Amniotic stem cell (primary cell): ENCODE measurements at places on chromosomes 11 and 22.

GRCh38 chr11:42631220-42631843 lies 680.5 kb upstream of the API5 start:
- DNase-seq = no peak

DNA sequence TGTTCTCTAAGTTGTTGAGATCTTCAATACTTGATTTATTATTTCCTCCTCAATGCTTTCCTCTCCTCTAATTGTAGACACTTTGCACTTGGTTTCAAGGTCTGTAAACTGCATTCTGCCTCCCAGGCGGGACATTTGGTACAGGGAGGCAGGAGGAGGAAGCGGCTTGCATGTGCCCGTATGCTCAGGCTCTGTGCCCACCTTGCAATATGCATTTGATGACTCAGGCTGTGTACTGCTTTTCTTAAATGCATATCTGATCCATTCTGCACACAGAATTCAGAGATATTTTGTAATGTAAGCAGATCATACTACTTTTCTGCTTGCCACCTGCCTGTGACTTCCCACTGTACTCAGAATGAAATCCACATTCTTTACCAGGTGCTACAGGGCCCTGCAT lies 55.0 kb downstream of the FZD4 start:
- DNase-seq = no peak

- no peak for DNase-seq
Measured at GRCh38 chr22:24067587-24068376, 56.7 kb downstream of the CABIN1 start.

DNA sequence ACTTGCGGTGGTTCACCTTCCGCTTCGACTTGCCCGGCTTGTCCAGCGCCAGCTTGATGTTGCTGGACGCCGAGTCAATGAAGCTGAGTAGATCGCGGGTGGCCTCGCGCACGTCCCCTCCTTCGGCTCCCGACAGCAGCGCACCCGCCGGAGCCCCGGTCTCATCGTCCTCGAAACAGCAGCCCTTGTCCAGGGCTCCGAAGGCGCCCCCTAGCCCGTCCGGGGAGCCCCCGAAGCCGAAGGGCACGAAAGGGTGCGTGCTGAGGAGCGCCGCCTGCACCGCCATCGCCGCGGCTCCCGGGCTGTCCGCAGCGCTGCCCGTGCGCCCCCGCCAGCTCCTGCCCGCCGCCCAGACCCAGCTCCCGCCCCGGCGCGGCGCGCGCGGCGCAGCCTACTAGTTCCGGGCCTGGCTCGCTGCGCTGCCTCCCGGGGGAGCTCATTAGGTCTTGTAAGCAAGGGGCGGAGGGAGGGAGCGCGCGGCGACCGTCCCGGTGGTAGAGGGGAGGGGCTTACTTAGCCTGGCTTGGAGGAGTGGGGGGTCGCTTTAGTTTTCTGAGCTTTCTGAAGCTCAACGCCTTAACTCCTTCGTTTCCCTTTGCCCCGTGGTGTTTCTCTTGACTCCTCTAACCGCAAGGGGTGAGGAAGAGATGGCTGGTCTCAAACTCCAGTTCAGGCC lies at the start of gene FAM181B:
FAM181B (minus strand) TSS at position 421 of the 676 bp plus-strand sequence; CDS start at position 286, 135 bp downstream.
- no peak for DNase-seq

GRCh38 chr11:65648997-65649493 lies 11.1 kb downstream of the SIPA1 start:
- DNase-seq = no peak

GRCh38 chr11:8271106-8271886 lies 7.6 kb upstream of the LMO1 start:
- DNase-seq = no peak

GRCh38 chr11:94767701-94768601 lies at the start of gene AMOTL1:
AMOTL1 (plus strand) TSS chr11:94768356; CDS start chr11:94768512, 156 bp downstream.
- DNase-seq = peak; percentile 58

DNA sequence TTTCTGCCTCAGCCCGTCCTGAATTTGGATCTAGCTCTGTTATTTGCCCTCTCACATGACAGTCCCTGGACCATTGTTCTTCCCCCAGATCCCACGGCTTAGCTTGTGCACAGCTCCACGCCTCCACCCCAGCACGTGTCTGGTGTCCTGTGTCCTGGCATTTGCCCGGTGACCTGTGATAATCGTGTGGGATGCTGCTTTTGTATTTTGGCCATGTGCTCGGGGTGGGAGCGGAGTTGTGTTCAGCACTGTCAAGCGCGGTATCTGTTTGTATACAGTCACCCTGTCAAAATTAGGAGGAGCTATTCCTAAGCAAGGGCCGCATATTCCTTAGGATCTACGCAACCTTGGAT lies 11.9 kb downstream of the ADAMTS8 start:
- no peak for DNase-seq

GRCh38 chr11:60348116-60348515 lies 21.1 kb downstream of the MS4A6E start:
- DNase-seq = no peak

- DNase-seq = no peak
Measured at GRCh38 chr11:2746401-2747247, 46.8 kb upstream of the KCNQ1OT1 start.

DNA sequence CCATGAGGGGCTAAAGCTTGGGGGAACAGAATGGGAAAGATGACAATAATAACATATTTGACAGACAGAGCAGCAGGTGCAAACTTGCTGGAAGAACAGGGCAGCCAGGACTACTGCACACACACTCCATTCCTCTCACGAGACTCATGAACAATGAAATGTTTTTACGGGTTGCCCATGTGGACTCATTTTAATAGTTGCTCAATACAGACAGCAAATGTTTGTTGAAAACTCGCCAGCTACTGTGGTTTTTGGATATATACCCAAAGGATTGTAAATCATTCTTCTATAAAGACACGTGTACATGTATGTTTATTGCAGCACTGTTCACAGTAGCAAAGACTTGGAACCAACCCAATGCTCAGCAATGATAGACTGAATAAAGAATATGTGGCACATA lies 10.3 kb downstream of the SYT13 start:
- no peak for DNase-seq

DNA sequence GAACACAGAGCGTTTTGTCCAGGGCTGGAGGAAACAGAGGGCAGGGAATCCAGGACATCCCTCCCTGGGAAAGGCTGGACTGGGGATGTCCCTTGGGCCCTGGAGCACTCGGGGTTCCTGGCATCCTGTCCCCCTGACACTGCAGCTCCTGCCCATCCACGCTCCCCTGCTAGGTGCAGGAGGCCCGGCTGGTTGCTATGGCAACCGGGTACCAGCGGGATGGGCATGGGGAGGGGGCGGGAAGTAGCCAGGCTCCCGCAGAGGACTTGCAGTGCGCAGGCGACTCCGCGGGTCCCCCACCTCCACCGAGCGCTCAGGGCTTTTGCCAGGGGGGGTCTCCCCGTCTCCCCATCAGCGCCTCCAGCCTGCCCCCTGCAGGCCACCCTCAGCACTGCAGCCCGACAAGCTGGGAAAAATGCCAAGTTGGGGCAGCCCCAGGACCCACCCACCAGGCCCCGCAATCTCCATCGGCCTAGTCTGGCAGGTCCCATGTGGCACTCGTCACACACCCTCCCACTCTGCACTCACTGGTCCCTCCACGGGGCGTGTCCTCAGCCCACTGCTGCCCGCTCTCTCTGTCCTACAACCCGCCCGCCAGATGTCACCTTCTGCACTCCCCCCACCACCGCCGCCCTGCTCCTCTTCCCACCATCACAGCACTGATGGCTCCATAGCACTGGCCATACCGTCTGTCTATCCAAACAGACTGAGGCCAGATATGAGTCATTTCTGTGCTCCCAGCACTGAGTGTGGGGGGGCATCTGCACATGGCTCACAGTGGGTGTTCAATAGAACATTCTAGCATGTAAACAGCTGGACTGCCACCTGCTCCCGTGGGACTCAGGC lies 31.5 kb downstream of the KIAA0930 start:
- DNase-seq = no peak

- no peak for DNase-seq
Measured at GRCh38 chr11:28483072-28483867, 375.1 kb downstream of the METTL15 start.

GRCh38 chr11:83456075-83456474 lies 169.9 kb upstream of the CCDC90B start:
- no peak for DNase-seq

GRCh38 chr11:76630600-76631281 lies 39.8 kb downstream of the LRRC32 start:
- DNase-seq = no peak

GRCh38 chr22:41561335-41561734 lies 525 bp downstream of the CSDC2 start:
- no peak for DNase-seq

DNA sequence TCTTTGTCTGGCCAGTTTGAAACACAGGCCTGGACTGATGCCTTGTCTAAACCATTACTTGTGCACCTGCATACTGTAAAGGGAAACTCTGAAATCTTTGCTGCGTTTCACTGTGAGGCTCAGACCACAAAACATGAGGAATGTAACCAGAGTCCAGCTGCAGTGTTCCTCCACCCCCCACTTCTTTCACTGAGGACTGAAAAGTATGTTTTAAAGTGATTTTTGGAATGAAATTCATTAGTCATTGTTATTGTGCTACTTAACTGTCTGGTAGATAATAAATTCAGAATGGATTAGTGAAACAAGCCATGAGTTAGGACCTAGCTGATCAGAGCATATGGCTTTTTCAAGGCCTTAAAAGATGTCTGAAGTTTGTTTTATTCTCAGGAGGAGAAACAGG lies 181.2 kb downstream of the WNT11 start:
- no peak for DNase-seq

- no peak for DNase-seq
Measured at GRCh38 chr11:110716361-110716760, 4.1 kb upstream of the ARHGAP20 start.

- DNase-seq = peak; percentile 55
Measured at GRCh38 chr11:8813658-8814057, 97.3 kb upstream of the AKIP1 start.
